ENCODE measurements at places on chromosomes 12 and 14.
A peak's percentile ranks its signal among the peaks of the same experiment; 100 is the strongest.

DNA sequence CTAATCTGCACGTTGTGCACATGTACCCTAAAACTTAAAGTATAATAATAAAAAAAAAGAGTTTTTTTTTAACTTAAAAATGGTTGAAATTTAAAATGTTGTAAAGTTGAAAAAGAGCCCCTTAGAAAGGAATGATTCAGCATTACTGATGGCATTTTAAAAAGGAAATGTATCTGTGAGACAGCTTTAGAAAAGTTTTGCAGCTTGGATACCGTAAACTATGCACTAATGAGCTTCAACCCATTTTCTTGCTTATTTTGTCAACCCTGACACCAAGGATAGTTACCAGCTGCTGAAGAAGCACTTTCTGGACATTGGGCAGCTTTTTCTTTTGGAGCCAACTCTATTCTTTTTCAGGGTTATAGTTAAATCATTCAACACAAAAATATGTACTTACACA lies 4.3 kb downstream of the BICD1 start:
- no peak for DNase-seq

DNA sequence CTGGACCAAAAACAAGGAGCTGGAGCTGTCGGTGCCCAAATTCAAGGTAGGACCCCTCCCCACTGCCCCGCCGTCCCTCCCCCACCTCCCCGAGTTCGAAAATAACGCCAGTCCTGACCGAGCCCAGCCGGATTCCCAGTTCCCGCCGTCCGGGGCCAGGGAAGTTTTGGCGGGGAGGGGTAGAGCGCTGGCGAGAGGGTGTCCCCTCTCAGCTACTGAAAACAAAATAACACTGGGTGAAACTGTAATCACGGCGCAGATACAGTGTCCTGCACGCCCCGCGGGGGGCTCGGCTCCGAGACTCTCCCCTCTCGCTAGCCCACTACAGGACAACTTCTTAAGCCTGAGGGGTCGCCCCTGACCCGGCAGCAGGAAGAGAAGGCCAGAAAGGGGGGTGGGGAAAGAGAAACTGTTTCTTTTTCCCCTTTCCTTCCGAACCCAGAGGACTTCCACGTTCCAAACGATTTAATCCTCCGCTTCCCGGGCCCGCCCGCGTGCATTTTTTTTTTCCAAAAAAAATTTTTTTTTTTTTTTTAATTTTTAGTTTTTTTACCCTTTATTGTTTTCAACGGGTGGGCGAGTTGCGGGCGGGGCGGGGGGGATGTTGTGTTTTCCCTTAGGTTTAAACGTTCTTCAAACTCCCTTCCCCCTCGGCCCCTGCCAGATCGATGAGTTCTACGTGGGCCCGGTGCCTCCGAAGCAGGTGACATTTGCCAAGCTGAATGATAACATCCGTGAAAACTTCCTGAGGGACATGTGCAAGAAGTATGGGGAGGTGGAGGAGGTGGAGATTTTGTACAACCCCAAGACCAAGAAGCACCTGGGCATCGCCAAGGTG lies 1.6 kb downstream of the SETD1B start:
- peak; percentile 25 for DNase-seq

DNA sequence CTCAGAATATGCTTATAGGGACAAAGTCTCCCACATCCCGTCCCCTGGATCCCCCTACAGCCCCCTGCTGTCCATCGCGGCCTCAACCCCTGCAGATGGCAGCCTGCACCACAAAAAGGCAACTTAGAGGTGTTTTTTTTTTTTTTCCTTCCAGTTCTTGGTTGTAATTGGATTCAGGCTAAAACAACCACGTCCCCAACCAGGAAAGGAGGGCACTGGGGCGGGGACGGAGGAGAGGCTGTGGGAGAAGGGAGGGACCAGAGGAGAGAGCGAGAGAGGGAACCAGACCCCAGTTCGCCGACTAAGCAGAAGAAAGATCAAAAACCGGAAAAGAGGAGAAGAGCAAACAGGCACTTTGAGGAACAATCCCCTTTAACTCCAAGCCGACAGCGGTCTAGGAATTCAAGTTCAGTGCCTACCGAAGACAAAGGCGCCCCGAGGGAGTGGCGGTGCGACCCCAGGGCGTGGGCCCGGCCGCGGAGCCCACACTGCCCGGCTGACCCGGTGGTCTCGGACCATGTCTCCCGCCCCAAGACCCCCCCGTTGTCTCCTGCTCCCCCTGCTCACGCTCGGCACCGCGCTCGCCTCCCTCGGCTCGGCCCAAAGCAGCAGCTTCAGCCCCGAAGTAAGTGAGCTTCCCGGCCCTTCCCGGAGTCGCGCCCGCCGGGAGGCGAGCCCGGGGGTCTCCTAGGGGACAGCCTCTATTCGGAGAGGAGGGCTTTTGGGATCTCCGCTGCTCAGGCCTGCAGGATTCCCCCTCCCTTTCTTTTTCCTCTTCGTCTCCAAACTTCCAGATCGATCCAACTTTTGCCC lies at the start of gene MMP14:
TSS of gene MMP14 (plus strand) at position 285 of the 813 bp plus-strand sequence. CDS start at position 518, 233 bp downstream.
- peak; percentile 89 for DNase-seq

GRCh38 chr12:82242729-82243128 lies 115.5 kb downstream of the CCDC59 start:
- no peak for DNase-seq

DNA sequence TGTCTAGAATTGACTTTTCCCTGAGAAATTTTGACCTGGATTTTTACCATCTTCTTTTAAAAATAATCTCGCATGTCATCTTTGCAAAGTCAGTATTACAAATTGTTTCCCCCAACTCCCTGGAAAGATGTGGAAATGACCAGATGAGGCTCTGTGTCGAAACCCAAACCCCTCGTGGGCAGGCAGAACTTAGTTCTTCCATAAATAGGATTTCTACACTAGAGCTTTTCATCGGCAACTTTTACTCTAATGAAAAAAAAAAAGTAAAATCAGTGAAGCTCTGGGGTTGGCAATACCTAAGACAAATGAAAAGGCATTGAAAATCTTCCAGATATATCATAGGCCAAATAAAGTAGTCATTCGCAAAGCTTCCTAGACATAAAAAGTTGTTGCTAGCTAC lies 17.0 kb downstream of the SSPN start:
- no peak for DNase-seq

DNA sequence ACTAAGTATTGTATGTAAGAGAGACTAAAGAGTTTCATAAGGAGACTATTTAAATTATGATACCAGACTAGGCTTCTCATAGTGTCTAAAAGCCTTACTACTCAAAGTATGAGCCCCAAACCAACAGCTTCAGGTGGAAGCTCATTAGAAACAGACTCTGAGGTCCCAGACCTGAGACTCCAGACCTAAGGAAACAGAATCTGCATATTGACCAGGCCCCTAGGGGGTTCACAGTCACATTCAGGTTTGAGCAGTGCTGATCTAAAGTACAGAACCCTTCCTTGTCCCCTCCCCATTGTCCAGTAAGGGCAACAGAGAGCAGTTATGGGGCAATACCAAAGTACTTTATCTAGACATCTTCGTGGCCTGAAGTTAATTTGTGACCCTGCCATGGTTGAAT lies 87.7 kb downstream of the SSPN start:
- DNase-seq = no peak

DNA sequence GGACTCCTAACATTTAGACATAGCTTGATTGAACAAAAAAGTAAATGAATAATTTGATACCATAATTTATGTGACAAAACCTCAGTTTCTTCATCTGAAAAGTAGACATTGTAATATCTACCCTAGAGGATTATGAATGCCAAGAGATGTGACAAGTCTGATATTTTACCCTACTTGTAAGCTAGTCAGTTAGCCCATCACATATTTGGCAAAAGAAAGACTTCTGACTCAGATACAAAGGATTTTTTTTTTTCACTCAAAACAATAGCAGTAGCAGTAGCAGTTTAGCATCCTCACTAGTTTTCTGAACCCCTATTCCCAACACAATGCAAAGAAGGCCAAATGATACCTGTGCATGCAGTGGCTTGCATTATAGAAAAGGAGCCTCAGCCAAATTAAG lies 377.3 kb upstream of the E2F7 start:
- no peak for DNase-seq

DNA sequence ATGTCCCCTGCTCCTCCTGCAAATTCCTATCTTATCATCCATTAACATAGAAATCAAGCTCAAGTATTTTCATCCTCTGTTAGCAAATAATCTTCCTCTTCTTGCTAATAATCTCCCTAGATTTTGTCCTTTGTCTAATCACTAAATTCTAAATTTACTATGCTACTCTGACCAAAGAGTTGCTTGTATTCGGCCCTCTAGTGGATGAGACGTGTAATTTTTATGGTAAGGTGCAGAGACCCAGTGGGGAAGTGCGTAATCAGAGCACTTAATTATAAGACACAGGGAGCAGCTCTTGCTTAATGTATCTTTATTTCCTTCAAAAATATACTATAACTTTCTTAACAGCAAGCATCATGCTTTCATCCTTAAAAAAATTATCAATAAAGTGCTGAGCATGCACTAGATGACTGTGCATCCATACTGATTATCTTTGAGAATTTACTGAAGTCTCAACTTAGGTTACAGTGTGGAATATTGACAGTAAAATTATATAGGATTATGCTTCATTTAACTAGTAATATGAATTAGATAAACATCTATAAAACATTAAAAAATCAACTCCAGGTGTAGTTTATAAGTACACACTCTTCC lies 212.6 kb downstream of the SLC16A7 start:
- DNase-seq = peak; percentile 49

- no peak for DNase-seq
Observed at GRCh38 chr14:99728231-99728920, 44.3 kb downstream of the CYP46A1 start.

GRCh38 chr12:88820012-88820411 lies 239.7 kb upstream of the KITLG start:
- DNase-seq = no peak

- no peak for DNase-seq
Observed at GRCh38 chr14:100589071-100589759, 2.0 kb upstream of the BEGAIN start.

DNA sequence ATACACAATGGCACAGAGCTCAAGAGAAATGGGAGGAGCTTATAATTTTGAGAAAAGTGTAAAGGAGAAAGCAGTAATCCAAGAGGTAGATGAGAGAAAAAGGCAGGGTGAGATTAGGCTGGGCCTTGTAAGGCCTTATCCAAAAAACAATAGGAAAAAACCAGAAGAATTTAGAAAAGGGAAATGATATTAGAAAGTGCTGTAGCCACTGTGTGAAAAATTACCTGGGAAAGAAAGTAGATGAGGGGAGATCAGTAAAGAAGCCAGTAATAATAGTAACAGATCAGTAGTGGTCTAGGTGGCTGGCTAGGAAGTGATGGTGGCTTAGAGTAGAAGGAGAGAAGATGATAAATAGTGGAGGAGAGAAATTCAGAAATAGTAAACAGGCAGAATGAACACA lies 66.3 kb upstream of the CFL2 start:
- DNase-seq = no peak

- DNase-seq = no peak
Observed at GRCh38 chr14:34409721-34410120, 52.3 kb downstream of the SPTSSA start.

DNA sequence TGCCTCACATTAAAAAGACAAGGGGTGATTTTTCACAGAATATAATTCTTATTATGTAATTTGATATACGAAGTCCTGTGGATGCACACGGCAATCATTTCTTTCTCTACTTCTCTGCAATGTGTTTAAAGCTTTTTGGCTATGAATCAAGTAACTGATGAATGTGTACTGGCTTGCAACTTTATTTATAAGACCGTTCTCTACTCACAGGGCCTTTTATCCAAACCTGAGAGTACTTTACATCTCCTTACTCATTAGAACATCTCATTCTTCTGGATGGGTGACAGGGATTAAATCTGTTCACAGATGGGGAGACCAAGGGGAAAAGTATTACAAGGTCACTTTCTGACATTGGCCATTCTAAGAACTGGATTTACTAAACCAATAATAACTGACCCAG lies 215.8 kb upstream of the DIO2 start:
- peak; percentile 83 for DNase-seq

DNA sequence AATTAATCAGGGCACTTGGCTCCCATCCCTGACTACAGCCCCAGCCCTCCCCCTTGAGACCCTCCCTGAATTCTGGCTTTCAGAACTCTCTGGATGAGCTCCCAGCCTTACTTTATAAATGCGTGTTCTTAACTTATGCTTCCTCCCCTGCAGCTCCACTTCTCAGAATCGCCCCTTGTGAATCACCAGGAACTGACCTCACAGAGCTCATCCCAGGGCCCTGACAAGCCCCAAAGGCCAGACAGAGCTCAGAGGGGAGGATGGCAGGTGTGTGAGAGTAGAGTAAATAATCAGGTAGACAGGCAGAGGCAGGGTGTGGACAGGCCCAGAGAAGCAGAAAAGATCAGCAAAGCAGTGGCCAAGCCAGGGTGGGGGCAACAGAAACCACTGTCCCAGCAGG lies 68.2 kb upstream of the FOXN3 start:
- peak; percentile 58 for DNase-seq

Data from iris pigment epithelial cell (primary cell).